DMS153 (cell line): ENCODE measurements at places on chromosomes 7 and 10.
A peak's percentile ranks its signal among the peaks of the same experiment; 100 is the strongest.

DNA sequence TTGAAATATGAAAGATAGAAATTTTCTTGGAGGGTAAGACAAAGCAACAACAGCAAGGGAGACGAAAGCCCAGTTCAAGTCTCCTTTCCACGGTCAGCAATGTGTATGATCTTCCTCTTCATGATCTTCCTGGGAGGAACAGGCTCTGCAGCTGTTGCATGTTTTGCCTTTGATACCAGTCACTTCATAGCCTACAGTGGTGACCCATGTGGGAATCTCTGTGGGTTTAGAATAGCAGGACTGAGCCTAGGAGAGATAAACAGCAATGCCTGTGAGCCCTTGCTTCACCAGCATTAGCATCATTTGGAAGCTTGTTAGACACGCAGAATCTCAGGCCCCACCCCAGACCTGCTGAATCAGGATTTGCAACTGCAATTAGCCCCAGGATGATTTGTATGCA lies 31.8 kb downstream of the STAMBPL1 start:
- DNase-seq, result no peak

- no peak for DNase-seq
These were observed 48.0 kb upstream of the DLG5 start for GRCh38 chr10:77974396-77975074.

DNA sequence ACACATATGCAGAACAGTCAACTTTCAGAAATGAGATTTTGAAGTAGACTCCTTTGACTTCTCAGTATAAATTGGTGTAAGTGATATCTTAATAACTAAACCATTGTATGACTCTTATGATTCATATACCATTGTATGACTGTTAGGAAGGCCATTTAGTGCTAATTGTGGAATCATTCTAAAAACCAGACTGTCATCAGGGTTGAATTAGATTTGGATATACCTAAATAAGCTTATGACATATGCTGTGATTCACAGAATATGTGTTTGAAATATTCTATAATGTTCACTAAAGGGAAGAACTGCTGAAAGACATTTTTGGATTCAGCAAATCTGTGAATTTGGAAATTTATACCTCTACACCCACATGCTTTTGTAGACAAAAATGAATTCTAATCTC lies 438.1 kb downstream of the MDFIC start:
- no peak for DNase-seq

DNA sequence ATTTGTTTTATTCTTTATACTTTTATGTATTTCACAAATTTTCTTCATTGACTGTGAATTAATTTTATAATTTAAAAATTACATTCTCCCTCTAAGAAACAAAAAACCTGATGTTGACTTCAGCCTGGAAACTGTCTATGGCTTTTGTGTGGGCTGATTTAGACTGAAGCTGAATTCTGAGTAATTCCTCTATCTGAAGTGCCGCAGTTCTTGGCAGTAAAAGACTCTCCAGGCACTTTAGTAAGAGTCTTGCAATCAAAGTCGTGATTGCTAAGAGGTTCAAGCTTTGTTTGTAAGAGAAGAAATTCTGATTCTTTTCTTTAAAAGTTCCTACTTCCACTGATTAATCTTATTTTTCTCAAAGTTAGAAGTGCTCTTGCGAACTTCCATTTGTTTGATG lies 3.4 kb upstream of the CEP41 start:
- DNase-seq, result no peak

GRCh38 chr10:23417254-23417653 lies 21.6 kb upstream of the OTUD1 start:
- DNase-seq, result no peak

DNA sequence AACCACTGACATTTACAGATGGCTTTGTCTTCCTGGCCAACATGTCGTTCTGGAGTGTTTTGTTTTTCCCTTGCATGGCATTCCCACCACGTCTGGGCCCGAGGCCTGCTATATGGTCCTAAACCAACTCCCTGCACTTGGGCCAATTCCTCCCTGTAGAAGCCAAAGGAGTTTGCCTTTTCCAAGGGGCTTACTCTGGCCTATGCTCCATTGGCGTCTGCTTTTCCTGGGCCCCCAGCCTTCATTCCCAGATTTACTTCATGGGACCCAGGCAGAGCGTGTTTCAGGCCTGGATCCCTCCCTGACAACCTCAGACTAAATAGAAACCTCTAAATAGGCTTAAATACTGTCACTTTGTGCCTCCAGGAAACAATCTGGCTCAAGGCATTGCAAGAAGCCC lies 60.7 kb downstream of the MINDY4 start:
- no peak for DNase-seq

DNA sequence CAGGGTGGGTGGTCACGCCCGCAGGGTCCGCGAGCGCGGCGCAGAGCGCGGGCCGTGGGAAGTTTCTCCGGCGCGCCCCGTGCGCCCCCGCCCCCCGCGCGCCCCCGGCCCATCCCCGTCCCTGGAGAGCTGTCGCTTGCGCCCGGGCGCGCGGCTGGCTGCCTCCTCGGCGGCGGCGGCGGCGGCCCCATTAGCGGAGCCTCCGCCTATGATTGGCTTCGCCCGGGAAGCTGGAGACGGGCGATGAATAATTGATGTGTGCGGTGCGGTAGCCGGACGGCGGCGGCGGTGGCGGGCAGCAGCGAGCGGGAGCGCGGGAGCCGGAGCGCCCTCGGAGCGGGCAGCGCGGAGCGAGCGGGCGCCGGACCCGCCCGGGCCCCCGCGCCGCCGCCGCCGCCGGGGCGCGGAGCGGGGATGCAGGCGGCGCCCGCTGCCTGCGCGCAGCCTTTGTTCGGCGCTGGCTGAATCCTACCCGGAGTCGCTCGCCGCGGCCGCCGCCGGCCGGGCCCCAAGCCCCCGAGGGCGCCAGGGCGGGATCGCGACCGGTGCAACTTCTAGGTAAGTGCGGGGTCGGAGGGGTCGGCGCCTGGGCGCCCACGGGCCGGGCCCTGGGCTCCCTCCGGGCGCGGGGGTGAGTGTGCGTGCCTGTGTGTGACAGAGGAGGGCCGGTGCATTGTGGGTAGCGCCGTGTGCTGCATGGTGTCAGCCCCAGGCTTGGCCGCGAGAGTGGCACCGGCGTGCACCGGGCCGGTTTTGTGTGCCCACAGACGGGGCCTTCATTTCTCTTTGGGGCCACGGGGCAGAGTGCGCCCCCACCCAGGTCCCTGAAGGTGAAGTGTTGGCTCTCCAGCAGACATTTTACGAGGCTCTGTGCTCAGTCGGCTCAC lies 103.8 kb upstream of the PPIF start:
- no peak for DNase-seq

- peak; percentile 50 for DNase-seq
These were observed 844 bp downstream of the FBXW4 start for GRCh38 chr10:101693978-101694673.

GRCh38 chr10:42753507-42754154 lies 29.0 kb upstream of the BMS1 start:
- DNase-seq, result no peak
